KBM-7 (cell line): ENCODE measurements at places on chromosomes 5 and 9.

- DNase-seq = no peak
Measured at GRCh38 chr9:126435105-126435504, 108.5 kb downstream of the MVB12B start.

DNA sequence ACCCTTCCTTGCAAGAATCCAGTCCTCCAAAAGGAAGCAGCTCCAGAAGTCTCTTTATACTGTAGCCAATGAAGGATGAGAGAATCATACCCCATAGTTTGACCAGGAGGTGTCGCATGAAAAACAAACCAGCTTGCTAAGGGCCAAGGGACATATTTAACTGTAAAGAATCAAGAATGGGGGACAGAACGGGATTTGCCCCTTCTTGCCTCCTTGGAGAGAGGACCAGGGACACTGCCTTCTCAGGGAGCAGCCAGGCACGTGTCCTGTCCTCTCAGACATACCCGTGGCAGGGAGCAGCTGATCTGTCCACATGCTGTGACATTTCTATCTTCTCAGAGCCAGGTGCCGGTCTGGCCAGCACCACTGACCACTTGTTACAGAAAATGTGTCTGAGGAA lies 11.7 kb downstream of the PRUNE2 start:
- no peak for DNase-seq

DNA sequence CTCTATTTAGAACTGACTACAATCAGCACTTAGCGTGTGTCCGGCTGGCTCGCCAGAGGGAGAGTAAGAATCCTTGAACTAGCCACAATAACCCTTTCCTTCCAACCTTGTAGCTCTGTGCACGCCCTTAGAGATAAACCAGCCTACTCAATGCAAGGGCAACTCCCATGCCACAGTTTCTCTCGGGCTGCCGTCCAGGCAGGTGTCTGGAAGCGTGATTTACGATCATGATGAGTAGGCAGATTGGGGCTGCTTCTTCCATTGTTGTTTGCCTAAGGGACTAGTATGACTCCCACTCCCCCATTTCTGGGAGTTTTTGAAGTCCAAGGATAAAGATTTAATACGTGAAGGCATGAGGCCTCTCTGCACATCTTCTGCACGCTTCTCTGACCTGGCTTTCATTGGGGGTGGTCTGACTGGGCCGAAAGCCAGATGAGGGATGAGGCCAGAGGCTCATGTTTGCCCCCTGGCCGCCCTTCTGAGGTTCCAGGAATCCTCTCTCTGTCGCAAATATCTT lies 134.0 kb upstream of the MYO10 start:
- no peak for DNase-seq

DNA sequence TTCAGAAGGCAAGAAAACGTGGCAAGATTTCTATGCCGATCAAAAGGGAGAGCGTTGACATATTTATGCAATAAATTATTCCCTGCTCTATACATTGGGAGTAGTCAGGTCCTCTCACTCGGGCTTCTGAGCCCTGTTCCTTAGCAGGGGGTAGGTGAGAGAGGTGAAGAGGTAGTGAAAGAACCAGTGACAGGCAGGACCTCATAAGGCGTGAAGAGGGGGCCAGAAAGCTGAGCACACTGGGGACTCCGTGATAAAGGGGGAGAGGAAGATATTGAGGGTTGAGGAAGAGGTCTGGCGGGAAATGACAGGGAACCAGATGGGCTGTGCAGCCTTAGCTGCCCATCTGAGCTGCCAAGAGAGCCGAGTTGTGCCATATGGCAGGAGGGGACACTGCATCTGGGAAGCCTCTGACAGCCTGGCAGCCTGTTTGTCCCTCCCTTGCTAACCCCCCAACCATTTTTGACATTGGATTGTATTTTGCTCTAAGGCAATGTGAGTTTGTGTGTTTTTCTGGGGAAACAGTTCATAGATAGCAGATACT lies 782 bp upstream of the CDC20B start:
- DNase-seq = no peak

GRCh38 chr5:54344653-54345052 lies 34.3 kb upstream of the ARL15 start:
- no peak for DNase-seq

GRCh38 chr9:87180841-87181240 lies 233.5 kb upstream of the GAS1 start:
- DNase-seq = no peak

DNA sequence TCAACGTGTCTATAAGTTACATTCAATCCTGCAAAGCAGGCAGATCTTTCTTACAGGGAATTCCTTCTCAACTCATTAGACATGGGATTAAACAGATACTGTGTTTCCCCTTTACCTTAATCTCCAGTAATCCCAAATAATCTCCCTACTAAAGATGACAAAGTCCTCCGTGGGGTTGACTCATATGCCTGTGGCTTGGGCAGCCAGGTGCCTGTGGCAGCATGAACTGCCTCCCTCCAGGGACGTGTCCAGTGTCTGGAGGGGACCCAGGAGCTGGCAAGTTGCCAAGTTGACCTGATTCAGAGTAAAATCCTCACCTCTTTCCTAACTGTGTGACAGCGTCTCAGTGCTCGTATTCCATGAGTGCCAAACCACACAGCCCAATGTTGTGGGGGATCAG lies 94.6 kb upstream of the PTCH1 start:
- no peak for DNase-seq

DNA sequence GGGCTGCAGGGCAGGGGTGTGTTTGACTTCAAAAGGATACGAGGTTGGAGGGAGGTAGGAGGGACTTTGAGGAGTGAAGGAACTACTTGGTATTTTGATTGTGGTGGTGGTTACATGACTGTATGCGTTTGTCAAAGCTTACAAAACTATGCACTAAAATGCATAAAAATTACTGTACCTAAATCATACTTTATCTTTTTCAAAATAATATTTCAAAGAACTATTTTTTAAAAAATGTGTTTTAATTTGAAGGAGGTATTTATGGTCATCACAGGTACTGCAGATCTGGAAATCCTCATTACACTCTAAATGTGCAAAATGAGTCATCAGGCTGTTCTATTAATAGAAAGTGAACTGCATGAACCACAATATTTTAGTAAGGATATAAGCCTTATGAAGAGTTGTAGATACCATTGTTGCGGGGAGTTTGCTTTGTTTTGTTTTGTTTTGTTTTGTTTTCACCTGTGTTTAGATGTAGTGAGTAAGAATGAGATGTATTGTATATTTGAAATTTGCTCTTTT lies 116.9 kb downstream of the ARRDC3 start:
- peak; percentile 52 for DNase-seq

GRCh38 chr5:172805736-172806255 lies 28.3 kb upstream of the ERGIC1 start:
- DNase-seq = no peak

DNA sequence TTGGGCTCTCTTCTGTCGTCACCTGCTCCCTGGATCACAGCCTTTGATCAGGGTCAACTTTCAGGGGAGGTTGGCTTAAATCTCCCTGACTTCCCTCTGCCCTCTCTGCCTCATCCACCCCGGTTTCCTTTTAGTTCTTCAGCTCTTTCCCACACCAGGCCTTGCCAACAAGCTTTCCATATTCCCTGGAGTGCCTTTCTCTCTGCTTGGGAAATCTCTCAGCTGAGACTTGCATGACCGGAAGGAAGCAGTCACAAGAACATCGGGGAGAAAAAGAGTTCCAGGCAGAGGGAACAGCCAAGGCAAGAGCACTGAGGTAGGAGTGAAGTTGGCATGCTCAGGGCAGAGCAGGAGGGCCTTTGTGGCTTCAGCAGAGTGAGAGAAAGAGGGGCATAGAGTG lies 88.4 kb upstream of the HSPA9 start:
- no peak for DNase-seq

DNA sequence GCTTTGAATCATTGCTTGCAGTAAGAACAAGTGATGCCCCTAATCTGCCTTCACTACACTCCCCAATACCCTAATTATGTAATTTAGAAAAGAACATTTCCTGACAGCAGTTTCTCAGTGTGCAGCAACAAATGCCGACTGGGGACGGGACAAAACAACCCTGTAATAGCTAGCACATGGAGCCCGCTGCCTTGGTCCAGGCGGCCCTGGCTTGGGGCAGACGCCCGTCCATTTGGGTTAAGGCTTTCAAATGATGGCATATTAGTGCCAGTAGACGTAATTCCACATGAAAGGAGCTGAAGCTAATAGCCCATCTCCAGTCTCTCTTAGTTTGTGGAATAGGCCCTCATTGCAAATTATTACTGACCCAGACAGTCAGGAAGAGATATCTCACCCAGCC lies 150.6 kb upstream of the PITX1 start:
- no peak for DNase-seq

DNA sequence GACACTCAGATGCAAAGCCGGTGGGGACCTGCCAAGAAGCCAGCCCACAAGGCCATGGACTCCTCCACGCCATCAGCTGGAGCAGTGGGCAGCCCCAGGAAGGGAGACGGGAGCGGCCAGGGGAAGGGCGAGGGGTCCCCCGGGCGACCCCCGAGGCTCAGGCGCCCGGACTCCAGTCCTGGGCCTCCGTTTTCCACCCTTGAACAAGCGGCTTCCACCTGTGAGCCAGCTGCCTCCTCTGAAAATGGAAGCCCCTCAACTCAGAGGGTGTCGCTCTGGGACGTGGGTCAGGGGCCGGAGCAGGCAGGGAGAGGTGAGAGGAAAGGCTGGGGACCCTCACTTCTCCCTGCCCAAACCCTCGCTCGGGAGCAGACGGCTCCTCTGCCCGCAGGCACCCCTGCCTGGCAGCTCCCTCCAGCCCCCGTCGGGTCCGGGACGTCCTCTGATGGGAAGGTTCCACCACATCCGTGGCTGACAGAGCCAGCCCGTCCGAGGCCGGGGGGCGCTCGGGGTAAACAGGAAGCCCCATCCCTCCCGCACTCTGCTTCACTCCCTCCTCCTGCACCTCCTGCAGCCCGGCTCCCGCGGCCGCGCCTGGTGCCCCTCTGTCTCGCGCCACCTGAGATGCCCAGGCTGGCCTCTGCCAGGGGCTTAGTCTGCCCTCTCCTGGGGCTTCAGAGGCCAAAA lies 3.7 kb upstream of the EGFL7 start:
- DNase-seq = peak; percentile 80

DNA sequence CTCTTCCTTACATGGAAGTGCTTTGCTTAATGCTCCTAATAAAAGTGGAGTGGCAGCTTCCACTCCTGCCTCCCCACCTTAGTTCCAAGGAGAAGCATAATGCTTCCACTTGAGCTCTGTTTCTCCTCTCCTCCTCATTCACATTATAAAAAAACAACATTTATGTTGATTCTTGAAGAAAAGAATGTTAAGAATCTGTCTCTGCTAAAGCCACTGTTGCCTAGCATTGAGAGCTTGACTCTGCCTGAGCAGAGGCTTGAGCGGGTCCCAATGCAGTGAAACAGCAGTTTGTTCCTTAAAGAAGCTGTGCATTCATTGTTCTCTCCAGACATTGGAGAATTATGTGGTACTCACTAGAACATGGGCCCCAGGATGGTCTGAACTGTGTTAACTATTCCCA lies 101.5 kb upstream of the GHR start:
- DNase-seq = no peak

DNA sequence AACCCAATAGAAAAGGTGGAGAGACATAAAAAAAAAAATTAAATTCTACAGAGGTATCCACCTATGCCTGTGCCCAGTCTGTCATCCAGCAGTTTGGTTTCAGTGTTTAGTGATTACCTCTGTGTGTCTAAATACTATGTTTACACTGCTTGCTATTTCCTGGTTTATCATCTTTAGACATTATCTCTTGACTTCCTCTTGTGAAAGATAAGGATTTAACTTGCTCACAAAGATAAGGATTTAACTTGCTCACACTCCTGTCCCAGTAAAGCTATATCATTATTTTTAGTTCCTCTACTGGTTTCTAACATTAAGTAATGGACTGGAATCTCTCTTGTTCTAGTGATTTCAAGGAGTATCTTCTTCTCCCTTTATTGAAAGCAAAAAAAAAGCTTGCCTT lies 53.9 kb upstream of the ZFR start:
- peak; percentile 55 for DNase-seq

DNA sequence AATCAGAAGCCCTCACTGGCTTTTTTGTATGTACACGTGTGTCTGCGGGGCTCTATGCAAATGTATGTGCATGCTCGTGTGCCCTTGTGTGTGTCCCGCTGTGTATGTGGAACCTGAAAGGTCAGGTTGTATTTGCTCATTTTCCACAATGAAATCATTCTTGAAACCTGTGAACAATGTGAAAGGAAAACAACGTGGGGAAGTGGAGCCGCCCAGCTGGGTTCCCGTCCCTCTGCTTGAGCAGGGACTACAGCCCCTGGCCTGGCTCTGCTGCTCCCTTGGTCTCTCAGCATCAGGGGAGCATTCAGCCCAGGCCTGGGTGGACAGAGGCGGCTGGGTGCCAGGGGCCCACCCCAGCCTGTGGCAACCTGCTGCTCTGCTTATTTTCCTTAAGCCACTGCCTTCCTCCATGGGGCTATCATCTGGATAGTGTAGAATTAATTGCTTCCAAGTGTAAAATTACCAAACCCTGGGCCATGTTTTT lies 3.0 kb downstream of the ECSCR start:
- DNase-seq = no peak

- DNase-seq = no peak
Measured at GRCh38 chr9:131587331-131587730, 42.0 kb downstream of the PRRT1B start.

GRCh38 chr5:98064118-98064685 lies 709.3 kb upstream of the RGMB start:
- no peak for DNase-seq

GRCh38 chr5:53503562-53504218 lies 23.3 kb downstream of the FST start:
- DNase-seq = no peak

DNA sequence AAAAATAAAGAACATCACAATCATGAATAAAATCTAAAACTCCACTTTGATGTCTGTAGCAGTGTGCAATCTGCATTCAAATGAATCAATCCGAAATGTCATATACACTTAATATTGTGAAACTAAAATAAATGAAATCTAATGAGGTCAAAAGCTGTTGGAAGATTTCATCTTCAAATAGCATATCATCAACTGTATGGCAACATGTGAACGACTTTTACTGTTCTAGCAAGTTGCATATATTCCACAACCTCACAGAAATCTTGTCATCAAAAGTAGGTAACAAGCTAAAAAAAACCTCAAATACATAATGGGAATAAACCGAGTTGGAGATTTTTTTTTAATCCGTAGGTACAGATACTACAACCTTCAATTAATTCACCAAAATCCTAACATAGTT lies 1.2 kb downstream of the PTBP3 start:
- DNase-seq = no peak

- DNase-seq = no peak
Measured at GRCh38 chr9:91923145-91923544, 26.9 kb downstream of the ROR2 start.

GRCh38 chr5:5705010-5705409 lies 282.5 kb downstream of the ICE1 start:
- peak; percentile 5 for DNase-seq
